Stimulated activated CD8-positive, alpha-beta memory T cell treated with anti-CD3 and anti-CD28 coated beads, Interleukin-7, amount 100 ng/mL, for 1 hour (primary cell): ENCODE measurements at places on chromosomes 6 and 20.

- no peak for DNase-seq
These were observed 53.4 kb upstream of the CD93 start for GRCh38 chr20:23139524-23139923.

- DNase-seq = no peak
These were observed 5.5 kb downstream of the NT5DC1 start for GRCh38 chr6:116106146-116106545.

DNA sequence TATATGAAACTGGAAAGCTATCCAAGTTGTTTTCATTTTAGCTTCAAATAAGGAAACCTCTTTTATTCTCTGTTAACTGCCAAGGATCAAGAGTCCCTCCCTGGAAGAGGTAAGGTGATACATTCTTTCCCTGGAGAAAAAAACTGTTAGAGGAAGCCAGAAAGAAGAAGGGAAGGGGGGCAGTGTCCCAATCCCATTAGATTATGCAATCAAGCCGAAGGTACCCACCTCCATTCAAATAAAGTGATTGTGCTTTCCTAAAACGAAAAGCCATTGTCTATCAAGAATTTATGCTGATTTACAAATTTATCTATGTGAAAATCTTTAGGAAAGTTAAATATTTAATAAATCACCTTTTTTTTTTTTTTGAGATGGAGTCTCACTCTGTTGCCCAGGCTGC, 9.5 kb upstream of the UQCC1 start:
- DNase-seq = no peak

DNA sequence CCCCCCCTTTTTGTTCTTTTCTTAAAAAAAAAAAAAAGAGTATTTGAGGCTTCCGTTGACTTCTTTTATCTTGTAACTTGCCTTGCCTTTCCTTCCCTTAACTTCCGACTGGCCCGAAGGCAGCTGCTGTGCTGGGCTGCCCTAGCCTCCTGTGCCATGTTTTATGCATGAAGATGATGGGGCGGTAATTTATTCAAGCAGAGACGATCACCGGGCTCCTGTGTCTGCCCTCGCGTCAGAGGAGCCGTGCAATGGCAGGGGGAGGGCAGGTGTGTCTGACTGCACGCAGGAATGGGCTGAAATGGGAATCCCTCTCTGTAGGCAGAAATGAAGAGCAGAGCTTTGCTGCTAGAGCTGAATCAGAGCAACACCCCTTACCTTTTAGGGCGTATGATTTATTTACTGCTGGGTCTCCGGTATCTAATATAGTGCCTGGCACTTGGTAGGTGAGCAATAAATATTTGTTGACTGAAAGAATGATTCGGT, 106.3 kb upstream of the RIPOR2 start:
- DNase-seq = no peak

GRCh38 chr6:152004036-152004566, 196.6 kb downstream of the ESR1 start:
- DNase-seq = no peak
